ENCODE measurements at places on chromosomes 7 and 10.

DNA sequence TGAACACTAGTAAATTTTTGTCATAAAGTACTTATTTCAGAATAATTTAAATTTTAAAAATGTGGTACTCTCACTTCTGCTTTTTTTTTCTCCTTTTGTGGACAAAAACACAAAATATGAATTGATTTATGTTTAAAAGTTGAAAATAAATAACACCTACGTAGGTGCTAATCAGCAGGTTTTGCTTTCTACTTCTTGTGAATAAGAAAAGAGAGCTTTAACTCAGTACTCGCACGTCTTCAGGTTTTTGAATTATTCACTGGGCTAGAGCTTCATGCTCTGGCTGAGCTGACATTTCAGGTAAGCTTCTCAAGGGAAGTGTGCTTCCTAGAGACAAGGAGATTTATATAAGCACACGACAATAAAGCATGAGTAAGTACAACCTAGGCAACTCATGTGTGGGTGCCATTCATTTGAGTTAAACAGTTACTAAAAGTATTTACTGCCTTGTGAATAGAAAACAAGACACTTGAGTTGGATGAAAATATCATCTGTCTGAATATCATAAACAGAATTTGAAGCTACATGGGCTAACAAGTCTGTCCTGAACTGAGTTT is 190.0 kb upstream of the POT1 start:
- DNase-seq, result no peak

DNA sequence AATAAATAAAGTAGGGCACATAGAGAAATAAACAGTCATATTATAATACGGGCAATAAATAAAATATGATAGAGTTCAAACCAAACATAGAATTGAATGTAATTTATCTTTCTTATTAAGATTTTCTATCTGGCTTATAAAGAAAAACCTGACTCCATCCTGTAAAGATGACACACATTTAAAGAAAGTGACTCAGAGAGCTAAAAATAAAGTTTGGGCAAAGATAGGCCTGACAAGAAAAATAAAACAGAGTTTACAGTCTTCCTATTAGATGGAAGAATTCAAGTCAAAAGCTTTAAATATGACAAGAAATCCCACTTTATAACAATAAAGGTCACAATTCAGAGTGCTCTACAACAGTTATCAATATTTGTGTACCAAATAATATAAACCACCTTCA is 580.6 kb downstream of the PHTF2 start:
- DNase-seq, result no peak

GRCh38 chr7:29249860-29250259 is 55.3 kb downstream of the CHN2 start:
- DNase-seq, result no peak

DNA sequence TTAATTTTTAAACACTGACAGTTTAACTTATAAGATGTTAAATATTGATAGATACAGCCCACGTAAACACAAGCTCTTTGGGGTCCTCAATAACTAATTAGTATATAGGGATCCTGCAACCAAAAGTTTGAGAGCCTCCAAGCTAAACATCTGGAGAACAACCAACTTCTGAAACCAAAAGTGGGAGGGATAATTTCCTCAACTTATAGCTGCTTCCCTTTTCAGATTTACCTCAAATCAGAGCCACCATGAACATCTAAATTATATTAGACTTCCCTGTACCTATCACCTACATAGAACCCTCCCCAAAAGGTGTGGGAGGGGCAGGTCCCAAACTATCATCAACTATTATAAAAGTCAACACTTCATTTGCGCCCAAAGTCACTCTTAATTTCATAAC is 8.6 kb downstream of the PSAP start:
- no peak for DNase-seq

DNA sequence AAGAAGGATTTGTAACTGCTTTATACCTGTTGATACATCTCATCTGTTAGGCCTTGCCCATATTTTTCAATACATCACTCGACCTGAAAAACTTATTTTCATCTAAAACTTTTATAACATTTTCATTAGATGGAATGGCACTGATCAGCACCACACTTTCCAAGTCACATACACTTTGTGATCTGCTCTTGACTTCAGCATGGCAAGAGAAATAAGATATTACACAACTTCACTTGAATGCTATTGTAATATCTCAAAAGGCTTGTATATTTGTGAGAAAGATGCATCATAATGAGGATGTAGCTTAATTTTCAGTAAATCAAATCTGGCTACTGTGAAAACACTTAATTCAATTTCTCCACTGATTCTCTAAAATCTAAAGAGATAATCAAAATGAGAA is 126.2 kb downstream of the MICU1 start:
- DNase-seq, result no peak

DNA sequence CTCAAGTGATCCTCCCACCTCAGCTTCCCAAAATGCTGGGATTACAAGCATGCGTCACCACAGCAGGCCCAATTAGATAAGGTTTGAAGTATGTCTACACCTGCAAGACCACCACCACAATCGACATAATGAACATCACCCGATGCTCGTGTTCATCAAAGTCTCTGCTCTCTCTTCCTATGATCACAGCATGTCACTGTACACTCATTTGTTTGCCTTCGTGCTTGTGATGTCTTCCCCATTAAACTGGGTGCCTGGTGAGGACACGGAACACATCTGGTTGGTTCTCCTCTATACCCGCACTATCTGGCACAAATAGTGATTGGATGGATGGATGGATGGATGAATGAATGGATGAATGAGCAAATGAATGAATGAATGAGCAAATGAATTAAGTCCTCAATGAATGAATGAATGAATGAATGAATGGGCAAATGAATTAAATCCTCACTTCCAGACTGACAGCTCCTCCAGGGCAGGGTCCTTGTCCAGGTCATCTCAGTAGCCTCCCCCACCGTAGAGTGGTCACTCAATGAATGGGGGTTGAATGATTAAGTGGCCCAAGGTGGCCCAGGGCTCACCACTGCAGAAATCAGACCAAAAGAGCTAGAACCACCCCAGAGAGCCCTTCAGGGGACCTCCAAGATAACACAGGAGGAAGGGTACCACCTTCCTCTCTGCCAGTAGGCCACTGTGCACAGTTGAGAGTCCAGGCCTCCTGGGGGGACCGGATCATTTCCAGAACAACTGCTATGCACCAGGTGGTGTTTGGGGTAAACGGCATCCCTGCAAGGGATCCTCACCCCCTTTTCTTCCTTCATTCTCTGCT is 101.9 kb upstream of the TNRC18 start:
- no peak for DNase-seq

DNA sequence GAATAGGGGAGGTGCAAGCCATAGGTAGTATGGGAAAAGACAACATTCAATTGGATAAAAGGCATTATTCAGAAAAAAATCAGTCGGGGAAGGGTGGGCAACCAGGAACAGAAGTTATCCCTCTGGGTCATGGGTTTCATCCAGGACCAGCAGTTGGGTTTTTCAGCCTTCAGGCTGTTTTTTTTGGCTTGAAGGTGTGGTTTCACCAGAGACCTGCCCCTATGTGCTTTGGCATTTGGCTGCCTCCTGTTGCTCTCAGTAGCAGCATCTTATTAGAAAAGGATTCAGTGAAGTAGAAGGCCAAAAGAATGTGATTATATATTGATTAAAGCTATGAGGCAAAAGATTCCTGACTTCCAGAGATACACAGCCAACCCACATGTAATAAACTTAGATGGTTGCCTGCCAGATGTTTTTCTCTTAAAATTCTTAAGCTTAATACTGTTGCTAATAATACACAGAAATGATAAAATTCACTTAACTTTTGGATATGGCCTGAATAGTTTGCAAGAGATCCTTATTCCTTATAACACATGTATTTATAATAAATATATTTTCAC is 251.7 kb upstream of the CSTF2T start:
- DNase-seq, result no peak

DNA sequence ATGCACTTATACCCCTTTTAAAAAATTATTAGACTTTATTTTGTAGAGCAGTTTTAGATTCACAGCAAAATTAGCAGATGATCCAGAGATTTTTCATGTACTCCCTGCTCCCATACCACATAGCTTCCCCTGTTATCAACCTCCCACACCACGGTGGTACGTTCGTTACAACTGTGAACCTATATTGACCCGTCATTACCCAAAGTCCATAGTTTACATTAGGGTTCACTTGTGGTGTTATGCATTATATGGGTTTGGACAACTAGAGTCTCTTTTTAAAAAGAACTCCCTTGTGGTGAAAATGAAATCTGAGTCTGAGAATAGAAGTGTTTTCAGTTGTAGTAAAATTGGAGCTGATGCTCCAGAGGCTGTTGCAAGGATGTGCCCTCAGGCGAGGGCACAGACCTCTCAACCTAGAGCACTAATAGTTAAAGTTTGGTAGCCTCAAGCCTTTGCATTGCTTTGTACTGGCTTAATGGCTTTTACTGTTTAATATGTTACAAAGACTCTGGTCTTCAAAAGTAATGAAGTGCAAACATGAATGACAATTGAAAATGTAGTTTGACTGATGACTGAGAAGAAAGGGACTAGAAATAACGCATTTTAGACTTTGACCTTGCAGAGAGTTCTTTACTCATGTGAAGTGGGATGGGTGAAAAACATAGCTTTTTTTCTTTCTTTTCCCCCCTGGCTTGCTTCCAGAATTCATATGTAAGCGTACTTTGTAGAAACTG is 30.6 kb upstream of the CSTF2T start:
- no peak for DNase-seq

DNA sequence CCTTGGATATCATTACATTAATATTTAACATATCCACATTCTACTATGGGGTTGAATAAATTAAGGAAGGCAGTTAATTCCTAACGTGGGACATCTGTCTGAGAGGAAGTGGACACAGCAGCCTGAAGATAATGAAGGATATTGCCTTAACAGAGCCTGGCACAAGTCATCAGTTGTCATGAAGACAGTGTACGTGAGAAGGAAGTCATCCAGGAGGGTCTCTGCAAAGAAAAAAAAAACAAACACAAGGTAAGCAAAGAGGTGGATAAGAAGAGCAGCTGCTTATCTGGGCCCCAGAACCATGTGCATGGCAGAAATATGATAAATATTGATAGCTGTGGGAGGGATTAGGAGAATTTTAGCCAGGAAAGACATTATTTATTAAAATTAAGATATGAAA is 190.0 kb downstream of the RAPGEF5 start:
- DNase-seq, result no peak

- DNase-seq, result no peak
Observed at GRCh38 chr10:80161321-80162083, 29.0 kb downstream of the PLAC9 start.

GRCh38 chr7:2641406-2642393 is 9.9 kb downstream of the TTYH3 start:
- DNase-seq, result no peak

DNA sequence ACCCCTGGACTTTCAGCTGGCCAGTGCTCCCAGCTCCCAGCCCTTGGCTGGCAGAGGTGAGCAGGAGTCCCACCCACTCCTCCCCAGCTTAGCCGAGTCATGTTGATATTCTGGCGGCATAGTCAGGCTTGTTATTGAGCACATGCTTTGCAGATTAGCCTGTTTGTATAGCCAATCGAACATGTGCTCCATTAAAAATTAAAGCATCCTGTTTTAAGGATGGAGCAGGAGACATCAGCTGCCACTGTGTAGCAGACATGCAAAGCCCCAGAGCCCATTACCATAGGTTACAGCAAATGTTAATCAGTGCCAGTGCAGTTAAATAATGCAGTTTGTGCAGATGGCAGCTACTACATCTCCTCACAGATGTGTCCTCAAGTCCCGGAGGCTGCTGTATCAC is 574.6 kb upstream of the GALNT17 start:
- DNase-seq, result no peak

- DNase-seq, result no peak
Observed at GRCh38 chr7:91946549-91946948, 5.9 kb downstream of the AKAP9 start.

DNA sequence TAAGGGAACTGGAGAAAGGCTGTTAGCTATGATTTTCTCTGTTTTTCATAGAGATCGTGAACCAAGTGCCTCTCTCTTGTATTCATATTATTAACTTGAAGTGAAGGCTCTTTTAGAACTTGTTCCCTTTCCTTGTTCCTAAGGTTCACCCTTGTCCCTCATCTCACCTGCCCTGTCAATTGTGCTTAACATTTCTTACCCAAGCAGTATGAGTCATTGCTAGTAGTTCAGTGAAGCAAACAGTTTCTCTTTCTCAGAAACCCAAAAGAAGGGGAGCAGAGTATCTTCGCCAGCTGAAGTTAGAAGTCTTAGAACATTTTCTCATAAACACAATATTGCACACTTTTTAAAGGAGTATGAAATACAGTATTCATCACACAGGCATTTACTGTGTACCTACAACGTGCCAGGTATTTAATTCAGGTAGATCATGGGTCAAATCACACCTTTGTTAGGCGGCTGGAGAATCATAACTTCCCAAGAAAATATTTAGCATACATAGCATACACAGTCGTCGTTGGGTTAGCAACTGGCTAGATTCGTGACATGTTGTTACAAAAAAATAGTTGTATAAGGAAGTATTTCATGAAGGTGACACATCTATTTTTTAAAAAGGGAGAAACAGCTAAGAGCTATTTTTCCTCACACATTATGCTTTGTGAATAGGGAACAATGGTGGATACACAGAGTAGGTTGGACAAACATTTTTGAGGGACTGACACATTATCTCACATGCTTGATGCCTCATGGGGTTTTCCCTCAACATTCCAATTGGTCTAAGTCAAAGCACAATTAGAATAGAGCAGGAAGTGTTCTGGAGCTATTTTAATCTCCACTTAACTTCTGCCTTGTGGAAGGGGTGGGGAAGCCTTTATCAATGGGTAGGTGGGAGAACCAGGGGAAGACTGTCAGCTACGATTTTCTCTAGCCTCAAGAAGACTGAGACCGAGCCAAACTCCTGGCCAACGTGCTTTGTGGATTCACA is 13.2 kb downstream of the HDAC9 start:
- no peak for DNase-seq
